ENCODE measurements at places on chromosomes 4 and X.

DNA sequence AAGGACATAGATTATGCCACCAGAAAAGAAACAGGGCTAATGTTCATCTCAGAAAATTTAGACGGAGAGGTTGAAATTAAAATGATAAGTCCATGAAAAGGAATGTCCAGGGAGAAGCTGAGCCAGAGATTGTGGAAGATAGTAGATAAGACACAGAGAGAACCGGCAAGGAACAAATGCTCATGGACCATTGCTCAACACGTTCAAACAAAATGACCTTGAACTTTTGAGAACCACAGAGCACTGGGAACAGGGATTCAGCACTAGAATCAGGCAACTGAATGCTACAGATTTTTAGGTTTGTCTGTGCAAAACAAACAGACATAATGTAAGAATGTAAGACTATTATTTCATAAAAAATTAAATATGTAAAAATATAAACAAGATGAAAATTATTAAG is 206.3 kb downstream of the PDGFC start:
- DNase-seq: no peak

DNA sequence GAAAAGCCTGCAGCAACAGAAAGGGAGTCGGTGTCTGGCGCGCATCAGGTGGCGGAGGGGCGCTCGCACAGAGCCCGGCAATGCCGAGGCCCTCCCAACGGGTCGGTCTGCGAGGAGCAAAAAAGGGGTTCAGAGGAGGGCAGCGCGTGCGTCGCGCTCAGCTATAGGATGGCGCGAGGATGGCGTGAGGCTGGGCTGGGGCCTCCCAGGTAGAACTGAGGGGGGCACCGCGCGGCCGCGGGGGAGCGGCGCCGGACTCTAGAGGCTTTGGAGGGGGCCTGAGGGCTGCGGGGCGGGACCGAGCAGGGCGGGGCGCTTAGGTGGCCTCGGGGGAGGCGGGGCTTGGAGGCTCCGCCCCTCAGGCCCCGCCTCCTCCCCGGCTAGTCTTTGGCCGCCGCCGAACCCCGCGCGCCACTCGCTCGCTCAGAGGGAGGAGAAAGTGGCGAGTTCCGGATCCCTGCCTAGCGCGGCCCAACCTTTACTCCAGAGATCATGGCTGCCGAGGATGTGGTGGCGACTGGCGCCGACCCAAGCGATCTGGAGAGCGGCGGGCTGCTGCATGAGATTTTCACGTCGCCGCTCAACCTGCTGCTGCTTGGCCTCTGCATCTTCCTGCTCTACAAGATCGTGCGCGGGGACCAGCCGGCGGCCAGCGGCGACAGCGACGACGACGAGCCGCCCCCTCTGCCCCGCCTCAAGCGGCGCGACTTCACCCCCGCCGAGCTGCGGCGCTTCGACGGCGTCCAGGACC is at the start of gene PGRMC1:
Gene PGRMC1, plus strand, starts transcription at position 414 of the 751 bp plus-strand sequence. Its CDS starts 79 bp downstream, at position 493.
- peak; percentile 81 for DNase-seq

DNA sequence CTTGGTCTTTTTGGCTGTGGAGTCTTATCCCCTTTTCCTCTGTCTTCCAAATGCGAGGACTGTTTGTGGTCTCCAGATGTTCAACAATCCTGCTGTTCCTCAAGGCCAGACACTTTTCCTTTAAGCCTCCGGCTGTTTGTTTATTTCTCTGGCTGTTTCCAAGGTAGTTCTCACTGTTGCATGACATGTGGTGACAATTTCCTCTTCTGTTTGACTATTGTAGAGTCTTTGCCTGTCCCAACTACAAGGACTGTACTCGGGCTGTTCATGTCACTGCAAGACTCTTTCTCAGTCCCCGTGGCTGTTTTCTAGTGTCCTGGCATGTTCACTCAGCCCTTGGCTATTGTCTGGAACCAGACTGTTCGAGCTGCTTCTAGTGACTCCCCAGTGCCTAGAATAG is 50.6 kb downstream of the ZNF157 start:
- peak; percentile 1 for DNase-seq

DNA sequence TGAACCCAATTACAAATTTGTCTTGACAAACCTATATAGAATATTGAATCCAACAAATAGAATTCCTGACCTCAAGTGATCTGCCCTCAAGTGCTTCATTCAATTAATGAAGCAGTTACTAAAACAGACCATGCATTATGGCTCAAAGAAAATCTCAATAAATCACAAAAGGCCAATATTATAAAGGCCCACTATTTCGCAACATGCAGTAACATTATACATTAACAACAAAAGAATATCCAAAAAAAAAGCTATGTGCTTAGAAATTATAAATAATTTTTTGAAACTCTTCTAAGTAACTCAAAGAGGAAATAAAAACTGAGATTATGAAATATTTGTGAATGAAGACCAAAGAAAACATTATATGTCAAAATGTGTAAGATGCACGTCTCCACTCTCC is 177.7 kb downstream of the ZNF674 start:
- no peak for DNase-seq

DNA sequence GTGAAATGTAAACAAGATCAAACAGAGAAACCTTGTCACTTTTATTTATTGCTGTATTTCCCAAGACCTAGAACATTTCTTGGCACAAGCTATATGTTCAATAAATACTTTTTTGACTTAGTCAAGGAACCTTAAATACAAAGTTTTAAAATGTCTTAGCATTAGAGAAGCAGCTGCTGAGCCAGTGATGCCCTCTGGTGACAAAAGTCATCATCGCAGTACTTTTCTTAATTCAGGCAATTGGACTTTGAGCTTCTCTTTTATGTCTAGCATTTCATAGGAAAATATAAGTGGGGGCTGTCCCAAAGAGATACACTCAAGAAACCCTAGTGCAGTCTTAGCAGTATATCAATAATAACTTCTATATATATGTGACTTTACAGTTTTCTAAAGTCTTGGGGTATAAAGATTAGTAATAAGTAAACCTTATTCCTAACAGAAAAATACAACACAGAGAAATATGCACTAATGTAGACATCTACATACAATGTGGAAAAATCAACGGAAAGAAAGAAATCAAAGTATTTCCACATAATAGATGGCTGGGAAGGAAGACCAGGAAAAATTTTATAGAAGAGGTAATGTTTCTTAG is 118.4 kb downstream of the DTHD1 start:
- DNase-seq: peak; percentile 55

DNA sequence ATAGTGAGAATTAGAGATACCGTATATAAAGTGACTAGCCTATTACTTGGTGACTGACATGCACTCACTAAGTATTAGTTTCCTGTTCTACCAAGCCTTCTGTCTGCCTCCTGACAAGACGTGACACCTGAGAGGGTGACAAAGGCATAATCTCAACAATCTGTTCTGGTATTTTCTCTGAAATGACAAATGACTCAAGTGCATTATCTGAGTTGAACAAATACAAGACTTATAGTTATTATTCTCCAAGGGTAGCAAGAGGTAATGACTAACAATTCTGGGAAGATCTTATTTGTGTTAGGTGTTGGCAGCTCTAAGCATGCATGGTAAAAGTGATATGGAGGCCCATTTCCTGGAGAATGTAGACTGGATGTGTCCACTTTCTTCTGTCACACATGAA is 60.6 kb downstream of the SYTL5 start:
- DNase-seq: no peak

- DNase-seq: peak; percentile 25
Observed at GRCh38 chrX:139831675-139832456, 101.0 kb downstream of the ATP11C start.

- no peak for DNase-seq
Observed at GRCh38 chrX:14843666-14844065, 29.2 kb downstream of the FANCB start.

DNA sequence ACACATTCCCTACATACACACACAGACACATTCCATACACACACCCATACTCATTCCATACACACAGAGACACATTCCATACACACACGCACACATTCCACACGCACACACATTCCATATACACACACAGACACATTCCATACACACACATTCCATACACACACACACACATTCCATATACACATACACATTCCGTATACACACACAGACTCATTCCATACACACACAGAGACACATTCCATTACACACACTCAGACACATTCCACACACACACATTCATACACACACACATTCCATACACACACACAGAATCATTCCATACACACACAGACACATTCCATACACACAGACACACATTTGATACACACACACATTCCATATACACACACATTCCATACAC is 15.2 kb downstream of the LINC00632 start:
- DNase-seq: no peak

GRCh38 chrX:40094041-40094899 is 3.5 kb downstream of the BCOR start:
- DNase-seq: no peak

DNA sequence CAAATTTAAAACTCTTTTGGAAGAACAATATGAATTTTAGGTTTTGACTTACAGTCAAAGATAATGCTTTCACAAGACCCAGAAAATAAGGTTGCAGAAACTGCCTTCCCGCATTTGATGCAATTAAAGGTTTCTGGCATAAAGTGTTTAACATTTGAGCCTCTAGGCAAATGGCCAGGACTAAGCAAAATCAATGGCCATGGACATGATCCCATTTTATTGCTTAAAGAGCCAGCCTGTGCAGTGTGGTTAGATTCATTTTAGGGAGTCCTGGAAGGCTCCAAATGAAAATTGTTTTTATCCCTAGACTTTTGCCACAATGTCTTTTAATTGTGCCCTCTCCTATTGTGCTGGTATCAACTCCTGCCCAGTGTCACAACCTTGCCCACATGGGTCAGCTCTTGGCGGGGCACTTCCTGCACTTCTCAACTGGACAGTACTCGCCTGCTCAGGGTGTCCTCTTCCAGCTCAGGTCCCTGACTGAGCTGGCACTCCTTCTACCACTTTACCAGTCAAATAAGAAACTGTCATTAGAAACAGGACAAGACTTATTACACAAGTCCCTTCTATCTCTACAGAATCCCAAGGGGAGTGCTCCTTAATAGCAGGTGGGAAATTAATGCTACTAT is 208.4 kb upstream of the NPY2R start:
- DNase-seq: no peak

DNA sequence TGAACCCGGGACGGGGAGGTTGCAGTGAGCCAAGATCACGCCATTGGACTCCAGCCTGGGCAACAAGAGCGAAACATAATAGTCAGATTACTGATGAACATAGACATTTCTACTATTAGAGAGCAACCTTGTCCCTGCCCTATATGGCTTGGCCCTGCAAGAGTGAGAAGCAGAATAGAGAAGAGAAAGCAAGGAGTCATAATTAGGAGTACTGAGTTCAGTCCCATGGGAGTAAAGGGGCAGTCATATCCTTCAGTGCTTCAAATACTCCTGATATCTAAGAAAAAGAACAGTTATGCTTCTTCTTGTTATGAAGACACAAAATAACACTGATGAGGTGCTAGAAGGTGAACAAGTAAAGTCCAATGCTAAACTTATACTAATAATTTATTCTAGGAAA is 33.8 kb downstream of the CLDN2 start:
- DNase-seq: no peak

GRCh38 chr4:156751486-156751885 is 220.1 kb downstream of the PDGFC start:
- DNase-seq: no peak

DNA sequence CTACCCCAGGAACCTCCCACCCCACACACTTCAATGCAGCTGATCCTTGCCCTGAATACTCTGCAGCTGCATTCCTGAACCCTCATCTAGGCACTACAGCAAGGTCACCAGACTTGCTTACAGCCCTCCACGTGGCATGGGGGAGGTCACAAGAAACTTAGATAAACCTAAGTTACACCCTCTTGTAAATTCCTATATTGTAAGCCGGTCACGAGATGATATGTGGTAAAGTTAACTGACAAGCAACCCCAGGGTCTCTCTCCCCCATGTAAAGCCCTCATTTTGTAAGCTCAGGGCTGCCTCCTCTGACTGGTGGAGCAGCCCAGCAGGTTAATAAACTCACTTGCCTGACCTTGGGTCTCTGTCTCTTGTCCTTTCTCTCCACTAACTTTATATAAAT is 570.7 kb downstream of the PCDH7 start:
- DNase-seq: no peak

DNA sequence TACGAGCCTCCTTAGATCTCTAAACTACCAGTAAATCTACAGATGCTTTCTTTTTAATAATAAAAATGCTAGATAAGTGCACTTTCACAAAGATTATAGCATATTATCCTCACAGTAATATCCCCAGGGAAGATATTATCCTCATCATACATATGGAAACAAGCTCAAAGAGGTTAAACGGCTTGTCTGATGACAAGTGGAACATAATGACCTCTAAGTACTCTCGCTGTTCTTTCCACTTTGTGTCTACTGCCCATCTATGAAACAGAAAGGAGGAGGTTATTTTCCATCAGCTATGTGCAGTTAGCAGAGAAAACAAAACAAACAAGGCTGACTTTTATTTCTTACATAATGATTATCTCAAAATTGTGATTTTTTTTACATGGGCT is 42.8 kb upstream of the PRDM8 start:
- no peak for DNase-seq

DNA sequence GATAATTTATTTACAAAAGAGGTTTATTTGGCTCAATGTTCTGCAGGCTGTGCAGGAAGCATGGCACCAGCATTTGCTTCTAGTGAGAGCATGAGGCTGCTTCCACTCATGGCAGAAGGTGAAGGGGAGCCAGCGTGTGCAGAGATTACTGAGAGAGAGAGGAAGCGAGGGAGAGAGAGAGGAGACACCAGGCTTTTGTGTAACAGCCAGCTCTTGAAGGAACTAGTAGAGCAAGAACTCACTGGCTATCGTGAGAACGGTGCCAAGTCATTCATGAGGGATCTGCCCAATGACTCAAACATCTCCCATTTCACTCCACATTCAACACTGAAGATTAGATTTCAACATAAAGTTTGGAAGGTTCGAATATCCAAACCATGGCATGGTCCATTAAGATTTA is 12.7 kb downstream of the GUCY1A1 start:
- no peak for DNase-seq

DNA sequence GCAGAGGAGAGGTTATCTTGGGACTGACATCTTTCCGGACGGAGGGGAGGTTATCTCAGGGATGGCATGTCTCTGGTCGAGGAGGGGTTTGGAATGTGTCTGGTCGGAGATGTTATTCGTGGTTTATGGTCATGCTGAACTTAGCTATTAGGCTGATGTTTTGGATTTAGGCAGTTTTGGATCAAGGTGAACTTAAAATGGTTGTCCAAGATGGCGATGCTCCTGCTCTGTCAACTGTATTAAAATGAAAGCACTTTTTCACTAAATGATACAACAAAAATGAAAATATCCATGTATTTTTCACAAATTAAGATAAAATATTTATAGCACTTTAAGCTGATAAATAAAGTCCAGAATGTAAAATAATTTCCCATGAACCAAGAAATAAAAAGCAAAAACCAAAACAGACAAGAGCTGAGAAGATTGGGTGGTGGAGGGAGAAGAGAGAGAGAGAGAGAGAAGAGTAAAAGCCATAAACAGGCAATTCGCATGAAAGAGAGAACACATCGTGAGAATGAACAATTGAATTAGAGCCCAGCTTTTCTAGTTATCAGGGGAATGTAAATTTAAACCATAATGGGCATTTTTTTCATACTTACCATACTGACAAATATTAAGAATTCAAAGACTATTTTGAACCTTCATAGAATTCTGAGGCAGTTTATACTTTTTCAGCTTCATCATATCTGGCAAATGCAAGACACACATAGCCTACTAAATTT is 2236.0 kb upstream of the AGA start:
- no peak for DNase-seq

- DNase-seq: peak; percentile 58
Observed at GRCh38 chr4:40630335-40631021, 814 bp upstream of the RBM47 start.

- no peak for DNase-seq
Observed at GRCh38 chr4:73725985-73726384, 14.4 kb upstream of the CXCL8 start.

All from NAMALWA (cell line).